ENCODE measurements at places on chromosomes 2 and 18.

DNA sequence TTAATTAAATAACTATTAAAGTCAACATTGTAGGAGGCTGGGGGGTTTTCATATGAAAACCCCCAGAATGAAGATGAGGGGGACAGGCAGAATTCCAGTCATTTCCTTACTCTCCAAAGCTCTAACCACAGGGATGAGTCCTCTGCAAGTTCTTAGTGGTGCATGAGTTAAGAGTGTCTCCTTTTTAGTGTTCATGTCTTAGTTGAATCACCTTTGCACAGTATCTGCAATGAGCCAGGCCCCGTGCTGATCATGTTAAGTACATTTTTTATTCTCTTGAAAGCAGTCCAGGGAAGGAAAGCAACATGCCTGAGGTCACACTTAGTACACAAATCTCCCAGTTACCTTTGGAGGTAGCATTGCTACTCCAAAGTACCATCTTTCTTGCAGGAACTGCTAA is 25.7 kb upstream of the MSGN1 start:
- peak; percentile 27 for DNase-seq

DNA sequence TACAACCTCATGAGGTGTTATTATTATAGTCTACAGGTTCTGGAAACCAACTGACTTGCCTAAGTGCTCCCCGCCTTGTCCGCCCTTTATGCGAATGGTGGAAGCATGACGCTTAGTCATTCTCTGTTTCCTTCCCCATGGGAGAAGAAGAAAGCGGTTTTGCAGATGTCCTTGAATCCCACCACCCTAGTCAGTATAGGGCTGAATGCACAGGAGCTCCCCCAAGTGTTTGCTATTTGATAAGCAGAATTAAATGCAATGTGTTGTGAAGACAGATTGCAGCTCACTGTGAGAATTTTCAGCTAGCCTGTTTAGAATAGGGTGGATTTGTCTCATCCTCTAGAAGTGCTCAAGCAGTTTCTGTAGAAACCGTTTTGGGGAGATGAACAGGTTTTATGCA is 652.0 kb downstream of the DCC start:
- DNase-seq, result peak; percentile 0

GRCh38 chr2:9738062-9738461 is 105.2 kb upstream of the TAF1B start:
- DNase-seq, result no peak

DNA sequence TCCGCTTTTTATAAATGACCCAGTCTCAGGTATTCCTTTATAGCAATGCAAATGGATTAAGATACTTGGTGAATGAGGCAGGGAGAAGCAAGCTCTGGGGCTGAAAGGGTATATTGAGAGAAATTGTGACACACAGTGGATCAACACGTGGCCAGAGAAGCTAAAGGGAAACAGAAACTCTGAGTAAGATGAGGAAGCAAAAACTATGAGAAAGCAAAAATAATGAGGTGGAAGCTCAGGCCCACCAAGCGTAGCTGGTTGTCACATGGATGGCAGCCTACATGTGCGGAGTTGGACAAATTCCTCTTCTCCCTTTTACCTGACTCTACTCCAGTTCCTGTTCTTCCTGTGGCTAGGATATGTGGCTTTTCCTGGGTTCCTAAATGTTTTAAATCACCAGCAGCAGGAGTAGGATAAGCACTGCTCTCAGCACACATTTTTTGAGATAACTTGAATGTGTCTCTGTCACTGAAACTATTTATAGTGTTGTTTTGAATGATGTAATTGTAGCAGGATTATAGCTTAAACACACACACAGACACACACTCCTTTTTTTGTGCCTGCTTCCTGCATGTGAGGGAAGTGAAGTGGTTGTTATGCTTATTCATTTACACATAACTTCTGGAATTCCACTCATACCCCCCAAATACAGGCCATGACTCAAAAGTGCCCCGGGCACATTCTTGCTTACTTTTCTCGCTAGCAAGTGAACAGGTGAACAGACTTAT is 30.1 kb upstream of the EPC2 start:
- peak; percentile 21 for DNase-seq

- peak; percentile 39 for DNase-seq
These were observed 80.7 kb downstream of the ARHGAP28 start for GRCh38 chr18:6810191-6810590.

DNA sequence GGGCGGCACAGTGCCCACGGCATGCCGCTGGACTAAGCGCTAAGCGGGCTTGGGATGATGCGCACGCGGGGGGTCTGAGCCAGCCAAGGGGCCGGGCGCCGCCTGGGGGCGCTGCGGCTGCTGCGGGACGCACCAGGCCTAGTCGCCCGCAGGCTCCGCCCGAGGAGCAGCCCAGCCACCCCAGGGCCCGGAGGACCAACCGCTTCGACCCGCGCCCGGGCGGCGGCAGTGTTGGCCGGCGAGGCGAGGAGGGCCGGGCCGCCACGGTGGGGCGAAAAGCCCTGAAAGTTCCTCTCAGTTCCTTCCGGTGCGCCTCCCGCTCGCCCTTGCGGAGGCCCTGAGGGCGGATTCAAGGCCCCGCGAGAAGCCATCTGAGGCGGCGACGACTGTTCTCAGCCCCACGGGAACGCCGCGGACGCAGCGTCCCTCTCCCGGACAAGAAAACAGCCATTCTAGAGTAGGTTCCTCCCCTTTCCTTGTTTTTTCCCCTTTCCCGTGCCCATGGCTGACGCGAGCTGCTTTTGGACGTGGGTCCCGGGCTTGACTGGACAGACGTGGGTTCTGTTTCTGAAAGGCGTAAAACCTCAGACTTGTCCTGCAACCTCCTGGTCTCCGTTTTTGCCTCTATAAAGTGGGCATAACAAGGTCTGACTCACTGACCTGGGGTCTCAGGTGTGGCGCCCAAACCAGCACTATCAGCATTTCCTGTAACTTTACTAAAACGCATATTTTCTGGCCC is at the start of gene ANKAR:
ANKAR (plus strand) TSS at position 297 of the 739 bp plus-strand sequence. CDS start 1,821 bp downstream, outside the sequence.
- DNase-seq, result peak; percentile 89

DNA sequence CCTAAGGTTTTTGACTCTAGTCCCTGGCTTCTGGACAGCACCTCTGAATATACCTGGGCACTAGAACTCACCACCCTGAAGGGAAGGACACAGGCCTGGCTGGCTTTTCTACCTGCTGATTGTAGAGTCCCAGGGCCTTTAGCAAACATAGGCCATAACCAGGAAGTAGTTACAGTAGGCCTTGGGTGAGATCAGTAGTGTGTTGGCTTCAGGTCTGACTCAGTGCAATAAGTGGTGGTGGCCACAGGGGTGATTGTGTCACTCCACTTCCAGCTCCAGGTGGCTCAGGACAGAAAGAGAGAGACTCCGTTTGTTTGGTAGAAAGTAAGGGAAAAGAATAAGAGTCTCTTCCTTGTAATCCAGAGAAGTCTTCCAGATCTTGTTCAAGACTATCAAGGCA is 101.7 kb upstream of the LGALSL start:
- no peak for DNase-seq

- DNase-seq, result peak; percentile 60
These were observed 21.9 kb downstream of the MRPL35 start for GRCh38 chr2:86221066-86221684.

- DNase-seq, result no peak
These were observed 477.1 kb upstream of the TCF4 start for GRCh38 chr18:56065086-56065485.

GRCh38 chr2:177489719-177490301 is 97.2 kb downstream of the AGPS start:
- DNase-seq, result peak; percentile 61

DNA sequence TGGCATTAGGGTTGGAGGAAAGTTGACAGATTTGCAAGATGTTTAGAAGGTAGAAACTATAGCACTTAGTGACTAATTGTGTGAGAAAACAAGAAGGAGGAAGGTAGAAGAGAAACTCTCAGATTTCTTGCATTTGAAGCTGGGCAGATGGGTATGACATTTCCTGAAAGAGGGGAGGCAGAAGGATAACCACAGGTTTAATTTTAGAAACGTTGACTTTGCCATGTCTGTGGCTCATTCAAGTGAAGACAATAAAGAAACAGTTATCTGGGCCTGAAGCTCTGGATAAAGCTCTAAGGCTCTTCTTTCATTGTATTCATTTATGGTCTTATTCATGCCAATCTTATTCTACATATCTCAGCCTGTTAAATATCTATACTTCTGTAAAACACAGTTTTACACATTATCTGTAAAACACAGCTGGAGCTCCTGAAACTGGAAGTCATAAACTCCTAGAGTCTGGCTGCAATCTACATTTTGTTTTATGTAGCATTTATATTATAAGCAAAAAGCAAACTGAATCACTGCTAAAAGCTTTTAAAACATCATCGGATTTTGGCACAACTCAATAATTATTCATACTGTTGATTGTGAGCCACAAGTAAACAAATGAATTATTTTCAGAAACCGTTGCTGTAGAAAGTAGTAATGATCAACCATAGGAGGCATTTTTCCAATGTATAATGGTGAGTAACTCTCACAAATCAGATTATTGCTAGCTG is 138.5 kb downstream of the RIT2 start:
- DNase-seq, result no peak

GRCh38 chr2:133477616-133477990 is 90.7 kb downstream of the NCKAP5 start:
- peak; percentile 17 for DNase-seq

- peak; percentile 2 for DNase-seq
These were observed 13.5 kb downstream of the CBLN2 start for GRCh38 chr18:72530622-72531021.

- no peak for DNase-seq
These were observed 191.9 kb upstream of the TCF4 start for GRCh38 chr18:55779691-55780585.

DNA sequence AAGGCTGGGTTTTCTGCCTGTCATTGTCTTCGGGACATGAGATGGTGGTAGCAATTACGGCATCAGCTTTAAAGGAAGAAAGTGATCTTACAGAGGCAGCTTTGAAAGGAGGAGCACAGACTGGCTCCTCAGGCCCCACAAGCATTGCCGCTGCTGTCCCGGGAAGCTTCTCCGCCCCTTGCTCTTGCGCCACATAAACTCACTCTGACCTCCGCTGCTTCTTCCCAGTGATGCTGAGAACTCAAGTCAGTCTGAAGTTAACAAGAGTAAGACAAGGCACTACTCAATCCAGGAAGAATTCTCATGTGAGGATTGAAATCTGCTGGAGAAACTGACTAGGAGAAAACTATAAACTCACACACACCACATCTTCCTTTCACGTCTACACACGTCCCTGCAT is 112.4 kb upstream of the RIOK3 start:
- no peak for DNase-seq

DNA sequence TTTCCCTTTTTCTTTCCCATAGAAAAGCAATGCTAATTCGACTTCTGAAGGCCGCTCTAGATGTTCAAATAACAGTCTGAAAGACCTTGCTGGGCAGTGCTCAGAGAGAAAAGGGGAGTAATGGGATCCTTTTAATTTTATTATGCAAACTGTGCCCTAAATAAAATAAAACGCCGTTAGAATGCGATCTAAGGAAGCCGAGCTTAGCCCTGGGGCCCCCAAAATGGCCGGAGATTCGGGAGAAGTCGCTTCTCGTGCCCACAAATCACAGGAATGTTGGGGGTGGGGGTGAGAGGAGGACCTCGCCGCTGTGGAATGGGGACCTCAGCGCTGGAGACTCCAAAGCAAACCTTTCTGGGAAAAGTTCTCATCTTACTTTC is 8.4 kb upstream of the POU3F3 start:
- DNase-seq, result no peak

DNA sequence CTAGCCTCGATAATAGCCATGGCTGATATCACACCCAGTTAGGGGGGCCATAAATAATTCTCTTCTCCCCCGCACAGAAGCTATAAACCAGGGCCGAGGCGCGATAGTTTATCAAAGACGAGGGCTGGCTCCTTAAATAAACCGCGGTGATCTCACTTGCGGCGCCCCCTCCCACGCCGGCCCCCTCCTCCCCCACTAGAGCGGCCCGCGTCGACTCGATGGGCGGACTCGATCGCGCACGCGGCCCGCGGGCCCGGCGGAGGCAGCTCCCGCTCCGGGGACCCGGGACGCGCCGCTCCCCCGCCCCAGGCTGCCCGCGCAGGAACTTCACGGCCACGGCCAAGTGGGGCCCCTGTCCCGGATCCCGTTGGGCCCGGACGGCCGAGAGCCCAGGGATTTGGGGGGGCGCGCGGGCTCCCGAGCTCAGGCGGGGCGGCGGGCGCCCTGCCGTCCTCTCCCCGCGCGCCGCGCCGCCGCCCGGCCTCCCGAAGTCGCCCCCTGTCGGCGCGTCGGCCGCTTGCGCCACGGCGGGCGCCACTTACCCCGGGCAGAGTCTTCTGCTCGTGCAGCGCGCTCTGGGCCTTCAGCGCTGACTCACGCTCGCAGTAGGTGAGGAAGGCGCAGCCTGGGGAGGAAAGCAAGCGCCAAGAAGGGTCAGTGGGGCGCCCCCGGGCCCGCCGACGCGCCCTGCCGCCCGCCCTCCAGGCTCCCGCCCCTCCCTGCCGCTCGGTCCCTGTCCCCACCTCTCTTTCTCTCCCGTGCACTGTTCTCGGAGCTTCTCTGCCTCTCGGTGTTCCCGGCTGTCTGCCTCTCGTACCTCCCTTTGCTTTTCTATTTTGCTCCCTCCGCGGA is 80.4 kb downstream of the CELF4 start:
- DNase-seq, result peak; percentile 3

- DNase-seq, result no peak
These were observed 27.1 kb upstream of the DSC1 start for GRCh38 chr18:31189757-31190156.

GRCh38 chr18:50162486-50163304 is 32.3 kb downstream of the MYO5B start:
- no peak for DNase-seq

All from fibroblast of upper back skin (primary cell).